ENCODE measurements at places on chromosomes 16 and 17.

DNA sequence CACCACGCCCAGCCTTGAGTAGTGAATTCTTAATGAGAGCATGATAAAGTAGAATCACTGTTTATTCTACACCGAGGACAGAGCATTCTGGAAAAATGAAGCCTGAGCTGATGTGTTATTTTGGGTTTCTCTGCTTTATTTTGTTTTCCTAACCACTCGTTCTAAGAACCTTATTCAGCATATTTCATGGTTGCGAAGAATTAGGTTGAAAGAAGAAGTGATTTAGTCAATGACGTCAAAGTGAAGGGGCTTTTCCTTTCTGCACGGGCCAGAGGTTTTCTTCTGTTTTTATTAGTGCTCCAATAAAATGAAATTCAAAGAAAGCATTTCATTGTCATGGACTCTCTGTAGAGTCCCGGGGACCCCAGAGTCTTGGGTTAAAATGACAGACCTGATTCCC, 178.5 kb downstream of the MAF start:
- DNase-seq = no peak

GRCh38 chr16:35689764-35690163, 2230.4 kb downstream of the TP53TG3F start:
- no peak for DNase-seq

GRCh38 chr16:80932708-80933095, 74.0 kb downstream of the CMC2 start:
- DNase-seq = peak; percentile 95

DNA sequence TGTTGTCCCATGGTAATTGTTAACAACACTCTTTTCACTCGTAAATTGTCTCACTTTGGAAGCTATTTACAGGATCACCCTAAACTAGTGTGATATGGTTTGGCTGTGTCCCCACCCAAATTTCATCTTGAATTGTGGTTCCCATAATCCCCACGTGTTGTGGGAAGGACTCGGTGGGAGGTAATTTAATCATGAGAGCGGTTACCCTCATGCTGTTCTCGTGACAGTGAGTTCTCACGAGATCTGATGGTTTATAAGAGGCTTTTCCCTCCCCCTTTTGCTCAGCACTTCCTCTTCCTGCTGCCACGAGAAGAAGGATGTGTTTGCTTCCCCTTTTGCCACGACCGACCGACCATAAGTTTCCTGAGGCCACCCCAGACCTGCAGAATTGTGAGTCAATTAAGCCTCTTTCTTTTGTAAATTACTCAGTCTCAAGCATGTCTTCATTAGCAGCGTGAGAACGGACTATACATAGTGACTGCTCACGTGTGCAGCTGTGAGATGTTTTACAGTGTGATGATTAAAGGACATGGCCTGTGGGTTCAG, 34.4 kb downstream of the DNAH3 start:
- peak; percentile 25 for DNase-seq

DNA sequence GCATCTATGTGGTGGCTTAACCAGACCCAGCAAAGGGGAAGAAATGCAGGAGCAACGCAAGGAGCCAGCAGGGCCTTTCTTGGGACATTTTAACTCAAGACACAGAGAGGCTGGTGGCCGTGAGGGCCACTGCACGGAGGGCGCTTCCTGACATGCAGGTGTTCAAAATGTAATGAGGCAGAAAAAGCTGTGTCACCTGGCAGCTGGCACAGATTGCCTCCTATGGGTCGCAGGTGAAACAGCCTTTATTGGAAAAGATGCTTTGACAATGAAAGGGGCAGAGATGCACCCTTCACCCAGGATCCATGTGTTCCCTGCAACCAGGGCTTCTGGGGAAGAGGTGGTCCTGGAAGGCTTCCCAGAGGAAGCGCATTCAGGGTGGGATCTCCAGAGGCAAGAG, 219.3 kb downstream of the XYLT1 start:
- DNase-seq = no peak

DNA sequence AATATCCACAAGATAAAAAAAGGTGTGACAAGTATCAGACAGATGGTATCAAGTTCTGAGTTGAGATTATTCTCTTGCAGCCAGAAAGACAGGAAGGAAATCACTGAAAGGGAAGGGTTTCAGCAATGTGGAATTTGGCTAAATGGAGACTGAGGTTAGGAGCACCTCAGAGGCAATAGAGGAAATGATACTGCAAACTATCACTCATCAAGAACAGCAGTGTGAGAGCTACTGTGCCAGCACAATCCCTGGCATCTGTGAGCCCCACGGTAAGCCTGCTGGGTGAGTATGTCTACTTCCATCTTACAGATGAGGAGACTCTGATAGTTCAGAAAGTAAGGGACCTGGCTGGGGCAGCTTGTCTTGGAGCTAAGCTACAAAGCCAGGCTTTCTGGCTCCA, 162.0 kb downstream of the SALL1 start:
- DNase-seq = no peak

GRCh38 chr17:81964081-81964849, 3.3 kb upstream of the NOTUM start:
- no peak for DNase-seq

DNA sequence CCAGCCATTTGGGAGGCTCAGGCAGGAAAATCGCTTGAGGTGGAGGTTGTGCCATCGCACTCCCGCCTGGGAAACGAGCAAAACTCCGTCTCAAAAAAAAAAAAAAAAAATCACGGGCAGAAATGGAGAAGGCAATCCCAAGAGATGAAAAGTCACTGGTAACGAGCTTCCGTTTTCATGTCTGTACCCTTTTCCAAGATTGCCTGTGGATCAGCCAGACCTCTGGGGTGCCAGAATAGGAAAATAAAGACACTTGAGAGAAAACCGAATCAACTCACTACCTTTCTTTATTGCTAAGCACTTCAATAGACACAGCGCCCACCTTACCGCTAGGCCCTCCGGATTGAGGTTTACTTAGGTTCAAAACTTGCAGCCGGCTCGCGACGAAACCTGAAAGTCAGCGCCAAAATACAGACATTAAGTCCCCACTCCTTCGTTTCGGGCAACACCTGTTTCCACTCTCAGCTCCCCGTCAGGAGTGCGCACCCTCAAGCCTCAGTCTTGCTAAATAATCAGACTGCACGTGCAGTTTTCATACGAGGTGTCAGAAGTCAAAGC, 970 bp upstream of the TRAF7 start:
- DNase-seq = no peak

DNA sequence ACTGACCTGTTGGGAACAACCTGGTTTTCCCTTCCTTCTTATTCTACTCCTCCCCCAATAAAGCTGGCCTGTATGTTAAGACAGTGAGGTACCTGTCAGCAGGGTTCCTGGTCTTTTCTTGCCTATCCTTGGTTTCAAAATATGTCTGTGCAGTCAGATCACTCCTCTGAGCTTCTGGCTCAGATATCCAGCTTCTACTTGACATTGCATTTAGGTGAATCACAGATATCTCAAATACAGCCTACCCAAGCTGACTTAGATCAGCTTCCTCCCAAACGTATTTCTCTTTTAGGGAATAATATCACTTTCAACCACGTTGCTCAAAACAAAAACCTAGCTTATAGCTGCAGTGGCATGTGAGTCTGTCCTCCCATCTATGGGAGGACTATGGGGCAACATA, 48.7 kb downstream of the TEX14 start:
- peak; percentile 63 for DNase-seq

- peak; percentile 1 for DNase-seq
Observed at GRCh38 chr17:60315650-60316049, 76.3 kb downstream of the USP32 start.

DNA sequence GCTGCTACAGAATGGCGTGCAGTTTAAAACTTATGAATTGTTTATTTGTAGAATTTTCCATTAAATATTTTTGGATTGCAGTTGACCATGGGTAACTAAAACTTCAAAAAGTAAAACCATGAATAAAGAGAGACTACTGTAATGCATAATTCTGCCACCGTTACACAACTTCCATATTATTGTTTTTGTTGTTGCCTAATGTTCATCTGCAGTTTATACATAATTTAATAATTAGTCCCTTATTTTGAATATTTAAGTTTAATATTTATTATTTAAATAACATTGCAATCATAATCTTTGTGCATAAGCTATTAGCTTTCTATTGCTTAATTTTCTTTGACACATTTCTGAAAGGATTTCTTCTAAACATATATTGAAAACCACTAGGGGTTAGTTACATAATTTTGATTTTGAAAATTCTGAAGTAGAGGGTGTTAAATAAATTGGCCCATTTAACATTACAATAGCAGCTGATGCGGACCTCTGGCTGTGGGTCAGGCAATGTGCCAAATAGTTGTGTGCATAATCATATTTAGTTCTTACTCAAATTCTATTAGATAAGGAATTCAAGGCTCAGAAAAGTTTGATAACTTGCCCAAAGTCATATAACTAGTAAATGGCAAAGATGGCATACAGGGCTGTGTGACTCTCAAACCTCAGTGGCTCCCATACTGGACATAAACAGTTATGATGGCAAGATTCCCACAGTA, 31.1 kb downstream of the PPM1E start:
- DNase-seq = peak; percentile 89

All from fibroblast of skin of scalp (primary cell).